ENCODE measurements at places on chromosomes 6 and 20.
A peak's percentile ranks its signal among the peaks of the same experiment; 100 is the strongest.

DNA sequence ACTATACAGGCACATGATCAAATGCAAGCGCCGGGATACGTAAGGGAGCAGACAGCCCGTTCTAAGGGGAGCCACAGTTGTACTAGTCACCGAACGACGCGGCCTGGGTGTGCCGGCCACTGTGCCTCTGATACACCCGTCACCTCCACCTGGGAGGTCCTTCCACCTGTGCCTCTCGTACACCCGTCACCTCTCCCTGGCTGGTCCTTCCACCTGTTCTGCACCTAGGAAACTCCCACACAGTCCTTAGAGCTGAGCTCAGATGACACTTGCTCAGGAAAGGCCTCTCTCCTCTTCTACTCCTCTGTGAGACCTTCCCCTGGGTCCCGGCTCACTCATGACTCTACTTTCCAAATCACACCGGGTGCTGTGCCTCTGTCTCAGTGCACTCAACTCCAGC lies 245.0 kb downstream of the TTLL2 start:
- no peak for DNase-seq

GRCh38 chr6:152404086-152404857 lies 232.9 kb downstream of the SYNE1 start:
- no peak for DNase-seq

DNA sequence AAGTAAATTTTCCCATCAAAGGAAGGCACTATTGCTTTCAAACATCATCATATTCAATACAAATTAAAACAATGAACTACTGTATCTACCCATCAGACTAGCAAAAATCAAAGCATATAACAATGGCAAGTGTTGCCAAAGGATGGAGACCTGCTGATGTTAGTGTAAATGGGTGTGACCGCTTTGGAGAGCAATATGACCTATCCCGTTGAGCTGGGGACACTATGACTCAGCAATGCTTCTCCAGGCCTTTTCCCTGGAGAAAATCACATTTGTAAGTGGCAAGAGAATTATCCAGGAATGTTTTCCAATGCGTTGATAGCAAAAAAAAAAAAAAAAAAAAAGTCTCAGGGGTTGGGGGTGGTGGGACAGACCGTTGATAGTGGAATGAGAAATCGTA lies 46.1 kb downstream of the PHACTR3 start:
- DNase-seq: no peak

DNA sequence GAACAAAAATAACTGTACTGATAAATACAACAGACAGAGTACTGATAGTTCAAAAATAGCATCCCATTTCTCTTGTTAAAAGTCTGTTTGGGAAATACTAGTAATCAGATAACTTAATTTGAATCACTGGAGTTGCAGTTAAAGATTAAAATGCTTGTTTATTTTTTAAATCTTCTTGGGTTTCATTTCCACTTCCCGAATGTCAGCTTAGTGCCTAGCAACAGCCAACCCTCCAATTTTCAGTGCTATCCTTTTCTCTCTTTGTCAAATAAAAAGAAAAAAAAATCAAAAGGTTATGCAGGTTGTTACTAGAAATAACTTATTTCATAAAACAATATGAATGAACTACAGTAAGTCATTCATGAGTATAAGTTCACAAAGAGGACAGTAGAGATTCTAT lies 257.7 kb upstream of the STXBP5 start:
- DNase-seq: no peak

- no peak for DNase-seq
These were observed 7.2 kb downstream of the UTRN start for GRCh38 chr6:144292372-144292771.

GRCh38 chr20:48165401-48165685 lies 380.1 kb upstream of the SULF2 start:
- DNase-seq: no peak

DNA sequence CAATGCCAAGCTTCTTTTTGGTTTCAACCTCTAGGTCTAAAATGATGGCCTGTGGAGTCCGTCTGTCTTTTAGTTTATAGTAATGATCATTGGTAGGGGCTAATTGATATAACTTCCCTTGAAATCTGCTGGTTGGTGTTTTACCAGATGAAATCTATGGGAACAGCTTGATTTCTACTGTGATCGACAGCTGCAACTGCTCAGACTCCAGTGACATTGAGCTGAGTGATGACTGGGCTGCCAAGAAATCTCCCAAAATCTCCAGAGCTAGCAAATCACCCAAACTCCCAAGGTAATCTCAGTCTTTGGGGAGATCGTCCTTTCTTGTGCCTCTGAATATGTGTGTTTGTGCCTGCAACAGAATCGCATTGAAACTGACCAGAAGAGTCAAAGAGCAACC lies 70.5 kb upstream of the TMEM181 start:
- DNase-seq: no peak

- DNase-seq: no peak
These were observed 13.6 kb upstream of the SSTR4 start for GRCh38 chr20:23021541-23021940.

GRCh38 chr20:40698281-40698680 lies 9.2 kb upstream of the MAFB start:
- DNase-seq: no peak

DNA sequence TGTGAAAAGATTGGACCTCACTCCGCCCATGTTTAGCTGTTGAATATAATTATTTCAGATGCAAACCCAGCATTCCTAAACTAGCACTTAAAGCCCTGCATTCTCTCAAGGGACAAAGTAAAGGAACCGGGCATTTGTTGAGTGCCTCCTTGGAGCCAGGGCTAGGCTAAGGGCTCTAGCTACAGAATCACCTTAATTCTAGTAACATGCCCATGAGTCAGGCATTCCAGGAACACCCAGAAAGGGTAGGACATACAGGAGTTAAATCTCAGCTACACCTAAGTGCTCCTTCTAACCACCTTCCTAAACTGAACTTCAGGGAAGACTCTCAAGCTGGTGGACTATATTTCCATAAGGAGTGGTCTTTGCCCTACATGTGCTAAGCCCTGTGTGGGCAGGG lies 89.4 kb downstream of the SLC24A3 start:
- DNase-seq: no peak

DNA sequence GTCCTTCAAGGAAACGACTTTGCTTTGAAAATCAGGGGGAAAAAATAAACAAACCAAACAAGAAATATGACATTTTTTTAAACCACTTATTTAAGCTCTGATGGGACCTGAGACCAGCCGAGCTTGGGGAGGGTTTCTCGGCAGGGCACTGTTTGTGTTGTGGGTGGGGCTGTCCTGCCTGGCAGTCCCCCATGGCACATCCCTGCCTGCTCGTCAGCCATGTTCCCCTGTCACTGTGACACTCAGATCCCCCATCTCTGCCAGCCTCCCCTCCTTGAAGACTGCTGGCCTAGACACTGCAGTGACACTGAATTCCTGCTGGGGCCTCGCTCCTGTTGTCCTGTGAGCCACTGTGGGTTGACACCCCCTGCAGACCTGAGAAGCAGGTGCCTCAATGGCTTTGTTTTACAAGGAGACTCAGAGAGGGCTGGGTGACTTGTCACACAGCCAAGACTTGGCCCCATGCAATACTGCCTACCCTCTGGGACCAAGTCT lies 95.1 kb upstream of the PTPN1 start:
- no peak for DNase-seq

DNA sequence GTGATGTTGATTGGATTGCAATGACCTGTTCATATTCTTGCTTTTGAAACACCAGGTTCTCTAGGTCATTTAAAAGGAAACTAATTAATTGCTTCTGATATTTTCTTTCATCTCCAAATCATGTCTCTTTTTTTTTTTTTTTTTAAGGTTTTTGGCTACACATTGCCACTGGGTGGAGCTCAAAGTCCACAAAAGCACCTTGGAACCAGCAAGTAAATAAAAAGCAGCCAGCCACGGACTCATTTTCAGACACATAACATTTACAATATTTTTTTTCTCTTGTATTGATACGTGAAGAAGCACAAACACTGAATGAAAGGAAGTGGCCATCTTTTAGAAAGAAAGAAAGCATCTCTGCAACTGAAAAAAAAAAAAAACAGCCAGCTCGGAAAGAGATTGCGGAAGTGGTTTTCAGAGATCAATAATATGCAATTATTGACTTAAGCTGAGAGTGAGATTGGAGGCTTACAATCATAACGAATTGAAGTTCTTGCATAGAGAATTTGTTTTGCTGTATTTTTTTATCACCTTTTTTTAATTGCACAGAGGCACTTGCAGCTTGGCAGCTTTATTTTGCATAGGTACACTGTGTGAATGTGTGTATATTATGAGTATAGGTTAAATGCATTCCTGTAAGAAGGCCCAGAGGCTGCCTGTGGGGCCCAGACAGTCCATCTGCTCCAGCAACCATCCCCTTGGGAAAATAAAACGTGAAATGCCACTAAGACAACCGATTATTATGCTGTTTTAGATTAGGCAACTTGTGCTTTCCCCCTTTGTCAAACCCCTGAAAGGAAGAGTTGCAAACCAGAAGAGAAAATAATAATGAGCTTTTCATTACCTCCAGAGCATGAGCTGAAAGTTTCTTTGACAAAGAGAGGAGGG lies 28.2 kb downstream of the CGA start:
- DNase-seq: peak; percentile 28
